ENCODE measurements at places on chromosomes 2 and 18.

GRCh38 chr2:75573145-75573878, 12.6 kb upstream of the EVA1A start:
- DNase-seq = no peak

GRCh38 chr2:63122921-63123320, 72.3 kb downstream of the OTX1 start:
- no peak for DNase-seq

GRCh38 chr2:176592216-176592615, 323.0 kb downstream of the MTX2 start:
- DNase-seq = no peak

GRCh38 chr2:239267288-239267951, 133.4 kb downstream of the HDAC4 start:
- peak; percentile 83 for DNase-seq

GRCh38 chr18:37565977-37566478, 430 bp upstream of the CELF4 start:
- no peak for DNase-seq

DNA sequence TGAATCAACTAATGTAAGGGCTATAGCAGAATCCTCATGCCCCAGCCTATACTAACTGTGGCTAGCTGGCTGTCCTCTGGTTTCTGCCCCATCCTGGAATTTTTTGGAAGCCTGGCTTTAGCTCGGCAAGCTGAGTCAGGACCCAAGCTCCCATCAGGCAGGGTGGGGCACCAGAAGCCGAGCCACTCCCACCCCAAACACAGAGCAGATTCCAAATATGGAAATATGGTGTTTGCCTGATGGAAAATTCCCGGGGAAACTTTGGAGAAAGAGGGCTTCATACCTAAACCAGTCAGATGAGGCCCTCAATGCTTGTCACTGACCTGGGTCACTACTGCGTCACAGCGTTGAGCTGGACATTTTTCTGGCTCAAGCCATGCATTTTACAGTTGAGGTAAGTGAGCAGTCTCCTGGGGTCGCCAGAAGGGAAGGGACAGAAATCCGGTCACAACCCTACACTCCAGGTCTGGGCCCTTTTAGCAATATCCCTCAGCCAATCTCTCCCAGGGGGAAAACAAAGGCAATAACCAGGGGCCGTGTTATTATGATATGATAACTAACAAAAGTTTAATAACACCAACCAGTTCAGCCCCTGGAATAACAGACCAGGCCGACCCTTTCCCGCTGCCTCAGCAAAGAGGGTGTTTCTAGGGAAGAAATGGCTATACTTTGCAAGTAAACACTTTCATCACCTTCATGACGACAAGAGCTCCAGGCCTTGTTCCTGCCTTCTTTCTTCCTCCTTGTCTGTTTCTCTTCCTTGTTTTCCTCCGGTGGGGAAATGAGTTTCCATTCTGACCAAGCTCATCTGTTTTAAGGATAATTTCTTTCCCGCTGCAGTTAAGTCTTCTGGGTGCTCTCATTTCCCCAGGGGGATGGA, 37.7 kb downstream of the PSD4 start:
- no peak for DNase-seq

- no peak for DNase-seq
Observed at GRCh38 chr2:237309416-237309815, 104.5 kb downstream of the COL6A3 start.

GRCh38 chr2:28362991-28363521, 29.6 kb upstream of the FOSL2 start:
- no peak for DNase-seq

GRCh38 chr2:45705233-45705632, 53.8 kb downstream of the PRKCE start:
- no peak for DNase-seq

GRCh38 chr2:42764096-42764495, at the start of gene OXER1:
Gene OXER1 (minus strand): TSS chr2:42764135. CDS start chr2:42764062, 73 bp downstream.
- DNase-seq = no peak

DNA sequence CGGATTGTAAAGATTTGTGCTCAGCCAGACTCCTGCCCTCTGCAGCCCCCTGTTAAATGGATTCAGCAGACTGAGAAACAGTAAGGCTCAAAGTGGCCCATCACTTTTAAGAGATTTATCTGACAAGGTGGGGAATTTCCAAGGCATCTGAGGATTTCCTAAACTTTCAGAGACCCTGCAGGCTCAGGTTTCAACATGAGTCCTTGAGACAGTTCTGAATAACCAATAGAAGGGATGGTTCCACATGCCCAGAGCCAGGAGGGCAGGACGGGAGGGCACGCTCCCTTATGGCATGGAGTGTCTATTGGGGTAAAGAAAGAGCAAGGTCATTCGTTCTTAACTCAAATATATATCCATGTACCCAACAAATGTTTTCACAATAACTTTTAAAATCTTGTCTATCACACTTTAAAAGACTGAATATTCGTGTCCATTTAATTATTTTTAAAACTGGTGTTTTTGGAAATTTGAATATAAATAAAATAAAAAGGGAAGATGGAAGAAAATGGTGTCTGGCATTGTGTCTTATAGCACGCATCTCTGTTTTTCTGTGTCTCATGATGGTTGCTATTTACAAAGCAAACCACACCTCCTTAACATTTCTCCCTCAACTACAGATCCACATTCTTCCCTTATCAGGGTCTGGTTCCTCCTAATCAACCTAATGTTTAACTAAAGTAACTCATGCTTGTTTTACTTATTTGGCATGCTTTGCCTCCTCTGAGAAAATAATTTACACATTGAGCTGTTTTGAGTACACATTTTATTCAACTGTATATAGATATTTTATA, 56.0 kb upstream of the DSG1 start:
- DNase-seq = no peak

DNA sequence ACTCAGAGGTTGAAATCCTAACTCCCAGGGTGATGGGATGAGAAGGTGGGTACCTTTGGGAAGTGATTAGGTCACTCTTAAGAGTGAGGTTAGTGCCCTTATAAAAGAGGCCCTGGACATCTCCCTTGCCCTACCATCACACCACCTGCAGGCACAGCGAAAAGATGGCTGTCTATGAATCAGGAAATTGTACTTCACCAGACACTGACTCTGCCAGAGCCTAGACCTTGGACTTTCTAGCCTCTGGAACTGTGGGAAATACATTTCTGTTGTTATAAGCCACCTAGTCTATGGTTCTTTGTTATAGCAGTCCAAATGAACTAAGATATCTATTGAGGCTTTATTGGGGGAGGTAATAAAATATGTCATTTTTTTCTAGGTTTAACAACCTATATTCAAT, 203.6 kb downstream of the SLC8A1 start:
- DNase-seq = no peak

GRCh38 chr2:111884592-111884964, 585 bp upstream of the ANAPC1 start:
- DNase-seq = no peak

DNA sequence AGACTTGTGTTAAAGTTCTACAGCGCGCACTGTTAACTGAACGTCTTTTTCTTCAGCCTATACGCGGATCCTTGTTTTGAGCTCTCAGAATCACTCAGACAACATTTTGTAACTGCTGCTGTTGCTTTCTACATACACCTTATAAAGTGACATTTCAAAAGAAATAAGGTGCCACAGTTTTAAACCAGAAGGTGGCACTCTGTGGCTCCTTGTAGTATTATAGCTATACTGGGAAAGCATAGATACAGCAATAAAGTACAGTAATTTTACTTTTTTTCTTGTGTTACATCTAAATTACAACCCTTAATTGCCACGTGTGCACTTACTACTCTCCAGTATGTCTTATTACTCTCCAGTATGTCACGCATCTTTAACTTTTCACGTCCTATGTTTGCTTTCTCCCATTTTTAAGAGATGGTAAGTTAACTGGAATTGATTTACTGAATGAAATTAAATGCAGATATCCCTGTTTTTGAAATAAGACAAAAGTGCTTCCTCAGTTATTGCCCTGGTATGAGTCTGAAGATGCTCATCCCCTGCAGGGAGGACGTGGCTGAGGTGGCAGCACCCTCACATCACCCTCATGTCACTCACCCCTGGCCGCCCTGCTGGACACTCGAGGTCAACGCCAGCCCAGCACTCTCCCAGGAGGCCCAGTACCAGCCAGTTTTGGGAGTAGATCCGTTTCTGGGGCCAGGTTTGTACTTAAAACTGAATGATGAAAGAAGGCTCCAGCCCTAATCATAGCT, 37.8 kb downstream of the GORASP2 start:
- no peak for DNase-seq

DNA sequence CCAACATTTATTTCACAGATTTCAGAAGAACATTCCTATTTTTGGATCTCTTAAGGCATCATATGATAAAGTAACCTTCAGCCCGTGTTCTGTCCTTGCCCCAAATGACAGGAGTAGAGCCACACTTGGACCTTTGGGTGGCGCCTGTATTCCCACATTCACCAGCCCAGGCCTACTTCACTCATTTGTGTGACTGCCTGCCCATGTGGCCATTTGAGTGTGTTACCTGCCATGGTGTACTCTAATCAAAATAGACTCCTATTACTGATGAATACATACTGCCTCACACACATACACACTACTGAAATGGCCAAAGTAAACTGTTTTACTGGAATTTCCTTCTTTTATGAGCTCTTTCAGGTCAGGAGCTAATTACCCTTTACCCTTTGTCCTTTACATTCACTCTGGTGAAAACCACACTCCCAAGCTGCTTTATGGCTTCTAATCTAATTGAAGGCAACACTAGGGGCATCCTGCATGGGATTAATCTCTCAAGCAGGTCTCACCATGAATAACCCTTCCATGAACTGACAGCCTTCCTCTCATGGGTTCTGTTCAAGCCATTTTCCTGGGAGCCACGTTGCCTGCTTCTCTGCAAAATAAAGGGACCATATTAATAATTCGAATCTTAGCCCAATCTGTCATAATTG, 271.0 kb upstream of the GALNT5 start:
- DNase-seq = no peak

GRCh38 chr2:39874236-39874635, 95.2 kb upstream of the THUMPD2 start:
- DNase-seq = no peak

- DNase-seq = no peak
Observed at GRCh38 chr18:36901277-36901701, 72.4 kb downstream of the KIAA1328 start.

DNA sequence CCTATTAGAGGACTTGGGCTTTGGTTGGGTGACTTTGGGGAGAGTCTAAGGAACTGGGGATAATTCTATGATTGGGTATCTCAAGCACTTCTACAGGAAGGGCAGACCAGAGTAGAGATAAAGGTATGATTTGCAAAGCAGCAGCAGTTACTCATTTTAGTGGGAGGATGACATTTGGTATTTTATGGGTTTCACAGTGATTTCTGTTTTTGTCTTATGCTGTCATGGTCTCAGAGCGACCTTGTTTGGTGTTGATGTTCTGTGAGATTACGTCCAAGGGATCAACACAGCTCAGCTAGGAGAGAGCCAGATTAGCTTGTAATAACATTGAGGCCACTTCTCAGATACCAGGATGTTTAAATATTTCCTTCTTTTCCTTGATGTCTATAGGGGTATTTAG, 18.2 kb downstream of the TTR start:
- no peak for DNase-seq

DNA sequence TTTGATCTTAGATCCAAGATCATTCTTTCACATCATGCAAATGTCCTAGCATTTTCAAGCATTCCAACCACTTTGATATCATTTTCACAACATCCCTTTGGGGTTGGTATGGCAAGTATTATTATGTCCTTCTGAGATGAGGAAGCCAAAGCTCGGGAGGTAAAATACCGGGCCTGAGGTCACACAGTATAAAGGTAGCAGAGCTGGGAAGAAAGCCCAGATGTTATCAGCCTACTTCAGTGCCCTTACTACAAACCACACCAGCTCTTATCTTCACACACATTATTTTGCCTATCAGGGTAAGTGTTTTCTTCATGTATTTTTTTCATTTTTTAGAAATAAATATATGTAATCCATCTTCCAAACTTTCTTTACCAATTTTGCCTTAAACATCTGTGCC, 4.2 kb upstream of the B4GALT6 start:
- DNase-seq = no peak

DNA sequence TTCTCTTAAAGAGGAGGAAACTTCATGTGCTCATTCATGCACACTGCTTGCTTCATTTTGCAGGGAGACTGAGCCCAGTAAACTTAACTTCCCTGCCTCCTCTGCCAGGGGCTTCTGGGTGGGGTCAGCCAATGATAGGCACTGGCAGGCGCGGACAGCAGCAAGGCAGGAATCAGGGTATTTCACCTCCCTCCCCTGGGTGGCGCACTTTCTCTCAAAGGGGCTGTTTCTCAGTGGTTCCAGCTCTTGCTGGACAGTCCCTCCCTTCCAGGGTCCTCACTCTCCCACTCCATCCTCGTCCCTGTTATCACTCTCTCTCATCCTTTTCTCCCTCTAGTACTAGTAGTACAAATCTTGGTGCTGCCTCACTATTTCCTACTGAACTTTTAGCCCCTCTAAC, 320.5 kb upstream of the ZNF521 start:
- DNase-seq = no peak

DNA sequence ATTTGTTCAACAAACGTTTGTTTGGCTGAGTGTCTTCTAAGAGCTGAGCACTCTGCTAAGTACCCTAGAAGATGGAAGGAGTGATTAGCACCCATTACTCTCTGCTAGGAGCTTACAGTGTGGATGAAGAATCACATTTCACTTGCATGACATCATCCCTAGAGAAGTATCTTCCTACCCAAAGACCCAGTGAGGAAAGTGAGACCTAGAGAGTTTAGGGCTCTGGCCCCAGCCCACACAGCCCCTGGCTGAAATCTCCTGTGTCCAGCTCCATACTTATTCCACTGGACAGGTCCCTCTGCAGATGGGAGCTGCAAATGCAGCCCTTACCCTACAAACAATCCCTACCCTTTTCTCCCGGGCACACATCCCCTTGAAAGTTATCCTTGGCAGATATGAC, 26.8 kb upstream of the EPAS1 start:
- no peak for DNase-seq

DNA sequence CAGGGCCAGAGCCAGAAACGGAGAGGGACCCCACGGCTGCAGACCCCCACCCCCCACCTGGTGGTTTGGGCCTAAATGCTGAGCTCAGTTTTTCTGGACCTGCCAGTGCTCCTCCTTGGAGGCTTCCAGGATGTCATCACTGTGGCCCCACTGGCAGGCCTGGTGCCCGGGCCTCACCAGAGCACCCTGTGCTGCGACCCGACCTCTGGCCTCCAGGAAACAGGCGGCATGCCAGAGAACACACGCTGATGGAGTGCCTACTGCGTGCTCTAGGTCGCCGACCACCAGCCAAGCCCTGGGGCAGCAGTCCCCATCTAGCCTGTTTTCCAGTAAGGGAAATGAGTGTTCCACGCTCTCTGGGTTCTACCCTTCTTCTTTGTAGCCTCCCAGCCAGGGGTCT, 33.8 kb downstream of the HS6ST1 start:
- no peak for DNase-seq

- no peak for DNase-seq
Observed at GRCh38 chr2:121539750-121540469, 9.2 kb downstream of the RNU4ATAC start.

GRCh38 chr2:209496586-209496982, 72.7 kb downstream of the MAP2 start:
- DNase-seq = no peak

- DNase-seq = no peak
Observed at GRCh38 chr2:171279983-171280790, 119.5 kb upstream of the TLK1 start.

GRCh38 chr2:51469102-51469501, 437.2 kb upstream of the NRXN1 start:
- no peak for DNase-seq

GRCh38 chr2:60385648-60386047, 167.8 kb downstream of the BCL11A start:
- DNase-seq = no peak

Measured in T-helper 9 cell (primary cell).